ENCODE measurements at places on chromosomes 12 and 14. TPM values are rescaled to one million over a fixed set of nuclear protein-coding genes. Genes with fewer than 3 reads are reported as not detected.

Gene CRACR2A
- 15.1 TPM for total RNA-seq

Gene TTC7B
- total RNA-seq: 14.0 TPM

DNA sequence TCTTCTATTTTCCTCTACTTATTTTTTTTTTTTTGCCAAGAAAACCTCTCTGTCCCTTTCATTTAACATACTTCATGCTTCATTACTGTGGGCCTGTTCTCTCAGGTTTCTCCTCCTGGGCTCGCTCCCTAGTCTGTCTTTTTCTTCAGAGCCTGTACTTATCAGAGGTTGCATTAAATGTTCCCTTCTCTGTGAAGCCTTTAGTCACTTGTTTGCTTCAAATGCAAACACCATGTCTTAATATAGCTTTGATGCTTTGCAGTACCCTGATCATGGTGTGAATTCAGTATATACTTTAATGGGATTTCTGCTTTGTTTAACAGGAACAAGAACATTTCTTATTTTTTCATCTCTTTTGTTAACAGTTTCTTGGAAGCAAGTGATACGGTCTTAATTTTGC lies 72.7 kb upstream of the DNM1L start:
- no peak overlapping the region for H3K27ac ChIP-seq
- H3K4me1 ChIP-seq: no peaks in the 10 kb centered on the region
- no peak for DNase-seq
- no peak overlapping the region for H3K4me3 ChIP-seq

DNA sequence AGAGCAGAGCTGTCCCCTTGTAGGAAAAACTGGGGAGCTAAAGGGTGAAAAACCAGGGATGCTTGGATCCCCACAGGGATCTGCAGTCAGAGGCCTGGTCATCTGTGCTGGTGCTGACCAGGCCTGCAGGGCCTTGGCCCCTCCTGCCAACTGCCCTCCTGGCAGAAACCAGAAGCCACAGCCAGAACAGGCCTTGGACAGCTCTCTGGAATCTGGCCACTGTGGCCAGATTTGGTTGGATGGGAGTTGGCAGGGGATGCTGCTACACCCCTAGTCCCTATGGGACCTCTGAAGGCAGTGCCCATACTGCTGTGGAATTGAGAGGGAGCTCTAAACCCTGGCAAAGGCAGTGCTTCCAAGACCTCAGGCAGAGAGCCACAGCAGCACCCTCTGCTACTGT lies 9.2 kb upstream of the GPX2 start:
- H3K36me3 ChIP-seq: no peaks in the 10 kb centered on the region
- no peak overlapping the region for H3K27ac ChIP-seq
- no peak for DNase-seq
- H3K4me3 ChIP-seq: no peak overlapping the region
- no peaks in the 10 kb centered on the region for H3K4me1 ChIP-seq

DNA sequence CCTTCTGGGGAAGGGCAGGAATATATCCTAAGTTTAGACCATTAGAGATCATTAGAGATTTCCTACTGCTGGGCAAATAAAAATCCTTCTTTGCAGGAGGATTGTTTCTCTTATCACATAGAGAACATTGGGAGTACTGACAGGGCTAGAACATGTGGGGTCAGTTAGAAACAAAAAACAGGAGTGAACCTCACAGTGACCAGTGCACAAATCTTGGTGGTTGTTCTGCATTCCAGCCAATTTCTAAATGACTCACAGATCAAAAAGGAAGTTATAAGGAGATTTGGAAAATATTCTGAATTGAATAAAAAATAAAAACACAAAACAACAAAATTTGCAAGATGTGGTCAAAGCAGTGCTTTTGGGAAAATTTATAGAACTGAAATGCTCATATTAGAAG lies 118.8 kb downstream of the LLPH start:
- no peak overlapping the region for H3K27ac ChIP-seq
- no peak overlapping the region for H3K4me3 ChIP-seq
- H3K36me3 ChIP-seq: no peaks in the 10 kb centered on the region
- H3K4me1 ChIP-seq: no peaks in the 10 kb centered on the region
- no peak for DNase-seq

DNA sequence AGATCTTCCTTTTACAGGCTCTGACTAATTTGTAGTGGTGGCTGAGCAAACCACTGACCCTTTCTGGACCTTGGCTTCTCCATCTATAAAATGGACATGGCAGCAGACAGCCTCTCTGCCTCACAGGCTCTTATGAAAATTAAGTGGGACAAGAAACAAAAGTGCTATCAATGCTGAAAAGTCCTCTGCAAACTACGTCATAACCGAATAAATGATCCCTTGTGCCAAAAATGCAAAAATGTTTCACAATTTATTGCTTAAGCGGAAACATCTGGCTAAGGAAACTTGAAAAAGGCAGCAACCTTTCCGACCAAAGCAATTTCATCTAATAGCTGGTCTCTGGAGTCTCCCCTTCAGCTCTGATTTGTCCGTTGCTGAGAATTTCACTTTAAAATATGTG lies 108.5 kb upstream of the PLXNC1 start:
- H3K27ac ChIP-seq: no peak overlapping the region
- DNase-seq: no peak
- no peaks in the 10 kb centered on the region for H3K36me3 ChIP-seq
- H3K4me1 ChIP-seq: no peaks in the 10 kb centered on the region

DNA sequence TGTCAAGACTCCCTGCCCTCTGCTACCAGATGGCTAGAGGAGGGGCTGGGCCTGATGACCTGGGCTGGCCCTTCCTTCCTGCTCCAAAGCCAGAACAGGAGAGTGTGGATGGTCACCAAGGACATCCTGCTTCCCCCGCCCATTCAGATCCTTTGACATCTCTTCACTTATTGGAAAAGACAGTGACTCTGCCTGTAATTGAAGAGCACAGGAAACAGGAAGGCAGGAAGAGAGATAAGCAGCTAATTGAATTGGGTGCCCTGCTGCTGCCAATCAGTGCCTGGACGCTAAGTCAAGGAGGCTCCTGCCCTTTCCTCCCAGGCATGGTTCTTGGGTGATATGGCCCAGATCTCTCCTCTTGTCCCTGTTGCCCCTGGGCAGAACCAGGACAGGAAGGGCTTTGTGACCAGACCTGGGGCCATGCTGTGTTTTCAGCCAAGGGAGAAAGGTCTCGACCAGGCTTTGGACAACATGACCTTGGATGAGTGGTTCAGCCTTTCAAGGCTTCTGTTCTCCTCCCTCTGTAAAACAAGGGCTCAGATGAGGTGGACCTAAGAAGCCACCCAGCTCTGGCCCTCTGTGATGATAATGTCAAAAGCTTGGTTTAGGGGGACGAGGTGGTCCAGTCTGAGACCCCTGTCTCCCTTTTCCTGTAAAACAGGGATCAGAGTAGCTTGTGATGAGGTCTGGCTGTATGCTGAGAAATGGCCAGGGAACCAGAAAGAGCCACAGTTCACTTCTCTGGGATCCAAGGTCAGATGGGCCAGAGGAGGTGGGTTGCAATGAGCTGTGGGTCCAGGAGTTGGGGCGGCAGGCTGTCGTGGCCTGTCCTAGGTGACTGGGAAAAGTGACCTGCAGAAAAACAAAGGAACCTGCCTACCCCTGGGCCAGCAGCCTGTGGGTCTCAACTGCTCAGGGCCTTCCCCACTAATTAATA lies 38.8 kb downstream of the FAM222A start:
- no peaks in the 10 kb centered on the region for H3K27me3 ChIP-seq
- H3K27ac ChIP-seq: no peak overlapping the region
- no peak for DNase-seq
- H3K36me3 ChIP-seq: no peaks in the 10 kb centered on the region

DNA sequence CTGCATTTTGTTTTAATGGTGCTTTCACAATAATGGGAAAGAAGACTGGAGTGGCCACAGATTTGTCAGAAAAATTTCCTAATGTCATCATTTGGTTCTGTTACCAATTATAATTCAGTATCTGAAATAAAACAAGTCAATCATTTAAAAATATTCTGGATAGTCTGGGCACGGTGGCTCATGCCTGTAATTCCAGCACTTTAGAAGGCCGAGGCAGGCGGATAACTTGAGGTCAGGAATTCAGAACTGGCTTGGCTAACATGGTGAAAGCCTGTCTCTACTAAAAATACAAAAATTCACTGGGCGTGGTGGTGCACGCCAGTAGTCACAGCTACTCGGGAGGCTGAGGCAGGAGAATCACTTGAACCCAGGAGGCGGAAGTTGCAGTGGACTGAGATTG lies 4.0 kb upstream of the LIMA1 start:
- no peaks in the 10 kb centered on the region for H3K27me3 ChIP-seq
- no peaks in the 10 kb centered on the region for H3K36me3 ChIP-seq
- no peak for DNase-seq
- H3K4me1 ChIP-seq: no peaks in the 10 kb centered on the region

GRCh38 chr14:69428289-69428998 lies 30.0 kb downstream of the SLC39A9 start:
- no peak overlapping the region for H3K27ac ChIP-seq
- DNase-seq: no peak
- H3K36me3 ChIP-seq: peaks cover 4% of the 10 kb centered on the region
- no peaks in the 10 kb centered on the region for H3K27me3 ChIP-seq

Data from breast epithelium (tissue), 4 donors.